ENCODE measurements at places on chromosomes 6 and 20. TPM values are rescaled to one million over a fixed set of nuclear protein-coding genes. Genes with fewer than 3 reads are reported as not detected.

The SAMD5 gene
- 0.48 TPM for total RNA-seq

The PRR18 gene
- 0.14 TPM for total RNA-seq

The ENPP5 gene
- total RNA-seq = not detected

The MATN4 gene
- total RNA-seq = 0.64 TPM

The PCSK2 gene
- total RNA-seq = not detected

The C6orf132 gene
- 0.23 TPM for total RNA-seq

The CALHM6 gene
- total RNA-seq = 9.7 TPM

The MYB gene
- total RNA-seq = 82.5 TPM

The IL17A gene
- not detected for total RNA-seq

The SLC4A11 gene
- total RNA-seq = 1.6 TPM

The AHI1 gene
- 201 TPM for total RNA-seq

The RNF144B gene
- 5.7 TPM for total RNA-seq

The HLA-DOA gene
- total RNA-seq = 0.37 TPM

The GNRH2 gene
- 3.7 TPM for total RNA-seq

The TREM2 gene
- not detected for total RNA-seq

The LY6G6D gene
- total RNA-seq = not detected

The PDE7B gene
- total RNA-seq = 27.6 TPM

The TMEM170B gene
- 0.62 TPM for total RNA-seq

The WFDC5 gene
- total RNA-seq = not detected

The COL9A3 gene
- 0.32 TPM for total RNA-seq
